SJSA1 (cell line): ENCODE measurements at places on chromosomes 3 and 15. TPM values are rescaled to one million over a fixed set of nuclear protein-coding genes. Genes with fewer than 3 reads are reported as not detected.

ACAD9 gene
- 29.2 and 29.3 TPM in 2 replicates for total RNA-seq

GRCh38 chr3:110989446-110989845, 82.2 kb upstream of the NECTIN3 start:
- no peak for DNase-seq

BOC gene
- 0.26 and 2.8 TPM in 2 replicates for total RNA-seq

GREM1 gene
- total RNA-seq: 8.7 and 12.8 TPM in 2 replicates

- no peak for DNase-seq
These were observed 6.1 kb upstream of the CLSTN2 start for GRCh38 chr3:139928708-139929505.

DNA sequence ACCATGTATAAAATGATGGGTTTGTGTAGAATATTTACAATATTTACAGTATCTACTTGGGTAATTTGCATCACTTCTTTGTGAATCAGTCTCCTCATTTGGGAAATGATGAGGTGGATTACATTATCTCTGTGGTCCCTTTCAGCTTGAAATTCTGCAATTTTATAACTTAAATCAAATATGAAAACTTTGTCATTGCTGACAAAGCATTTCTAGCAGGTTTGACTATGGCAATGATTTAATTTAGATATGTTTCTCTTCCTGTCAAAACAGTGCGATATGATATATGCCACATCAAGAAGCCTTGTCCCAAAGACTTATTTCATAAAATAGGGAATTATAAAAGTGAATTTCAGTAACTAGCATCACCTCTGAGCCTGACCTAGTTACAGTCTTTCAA, 315.8 kb upstream of the MEIS2 start:
- no peak for DNase-seq

GRCh38 chr3:56838448-56838847, 36.7 kb upstream of the ARHGEF3 start:
- DNase-seq: no peak

PIAS1 gene
- 14.2 and 21.2 TPM in 2 replicates for total RNA-seq

ERICH6 gene
- not detected in 2 replicates for total RNA-seq

DNA sequence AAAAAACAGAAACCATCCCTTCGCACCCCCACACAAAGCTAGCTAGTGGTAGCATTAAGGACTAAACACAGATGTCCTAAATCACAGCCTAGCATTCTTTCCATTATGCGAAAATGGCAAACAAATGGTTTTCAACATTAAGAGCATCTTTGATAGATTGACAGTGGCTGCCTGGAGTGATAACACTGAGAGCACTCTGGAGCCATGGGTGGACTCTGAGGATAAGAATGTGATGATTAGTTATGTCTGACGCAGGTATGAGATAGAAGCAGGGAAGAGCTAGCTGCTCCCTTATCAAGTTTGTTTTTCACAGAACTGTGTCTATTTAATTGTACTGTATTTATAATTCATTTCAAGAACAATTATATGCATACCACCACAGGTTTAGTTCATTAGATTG, 142.9 kb downstream of the PDZRN3 start:
- no peak for DNase-seq

- DNase-seq: no peak
These were observed 12.2 kb downstream of the TOPBP1 start for GRCh38 chr3:133649486-133650068.

- DNase-seq: no peak
These were observed 346.8 kb downstream of the TBL1XR1 start for GRCh38 chr3:176850498-176850897.

DUOXA2 gene
- total RNA-seq: not detected in 2 replicates

GRCh38 chr3:176757429-176757828, 439.9 kb downstream of the TBL1XR1 start:
- no peak for DNase-seq

GRM2 gene
- total RNA-seq: 0.03 TPM in 1 of 2 replicates, not detected in the other

SLC2A2 gene
- not detected in 2 replicates for total RNA-seq

DNA sequence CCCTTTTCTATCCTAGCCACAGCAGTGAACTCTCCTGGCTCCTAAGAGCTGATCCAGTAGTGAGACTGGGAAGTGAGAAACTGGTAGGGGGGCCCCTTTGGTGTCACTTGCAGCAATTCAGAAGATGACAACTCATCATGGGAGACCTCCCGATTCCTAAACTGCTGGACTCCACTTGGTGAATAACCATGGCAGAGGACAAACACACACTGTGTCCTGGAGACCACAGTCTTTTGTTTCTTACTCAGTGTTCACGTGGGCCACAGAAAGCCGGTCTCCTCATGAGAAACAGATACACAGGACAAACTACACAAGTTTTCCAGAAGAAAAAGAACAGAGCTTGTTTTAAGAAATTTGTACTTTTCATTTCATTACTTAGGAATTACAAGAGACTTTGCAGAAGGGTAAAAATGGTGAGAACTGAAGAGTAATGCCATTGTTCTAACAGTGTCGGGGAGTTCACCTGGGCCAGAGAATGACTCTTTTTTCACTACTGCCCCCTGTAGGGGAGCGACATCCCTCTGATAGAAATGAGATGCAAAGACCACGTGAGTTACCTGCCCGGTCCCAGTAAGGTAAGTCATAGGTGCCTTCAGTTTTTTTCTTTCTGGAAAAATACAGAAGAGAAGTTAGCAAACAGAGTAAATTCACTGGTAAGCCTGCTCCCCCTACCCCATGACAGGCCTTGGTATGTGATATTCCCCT, 38.1 kb downstream of the ST3GAL6 start:
- no peak for DNase-seq

DNA sequence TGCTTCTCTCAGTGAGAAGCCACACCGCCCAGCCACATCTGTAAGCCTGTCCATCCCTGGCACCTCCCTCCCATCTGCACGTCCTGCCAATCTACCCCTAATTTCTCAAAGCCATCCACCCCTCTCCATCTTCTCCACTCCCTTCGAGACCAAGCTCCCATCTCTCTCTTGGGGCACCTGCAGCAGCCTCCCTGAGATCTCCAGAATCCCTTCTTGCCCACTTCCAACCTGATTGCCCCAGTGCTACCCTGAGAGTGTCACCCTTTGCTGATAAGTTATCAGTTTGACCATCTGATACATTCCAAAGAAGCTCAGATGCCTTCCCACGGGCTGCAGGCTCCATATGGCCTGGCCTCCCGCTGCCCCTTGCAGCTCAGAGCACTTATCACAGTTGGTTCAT, 496.1 kb downstream of the SHQ1 start:
- no peak for DNase-seq

DNA sequence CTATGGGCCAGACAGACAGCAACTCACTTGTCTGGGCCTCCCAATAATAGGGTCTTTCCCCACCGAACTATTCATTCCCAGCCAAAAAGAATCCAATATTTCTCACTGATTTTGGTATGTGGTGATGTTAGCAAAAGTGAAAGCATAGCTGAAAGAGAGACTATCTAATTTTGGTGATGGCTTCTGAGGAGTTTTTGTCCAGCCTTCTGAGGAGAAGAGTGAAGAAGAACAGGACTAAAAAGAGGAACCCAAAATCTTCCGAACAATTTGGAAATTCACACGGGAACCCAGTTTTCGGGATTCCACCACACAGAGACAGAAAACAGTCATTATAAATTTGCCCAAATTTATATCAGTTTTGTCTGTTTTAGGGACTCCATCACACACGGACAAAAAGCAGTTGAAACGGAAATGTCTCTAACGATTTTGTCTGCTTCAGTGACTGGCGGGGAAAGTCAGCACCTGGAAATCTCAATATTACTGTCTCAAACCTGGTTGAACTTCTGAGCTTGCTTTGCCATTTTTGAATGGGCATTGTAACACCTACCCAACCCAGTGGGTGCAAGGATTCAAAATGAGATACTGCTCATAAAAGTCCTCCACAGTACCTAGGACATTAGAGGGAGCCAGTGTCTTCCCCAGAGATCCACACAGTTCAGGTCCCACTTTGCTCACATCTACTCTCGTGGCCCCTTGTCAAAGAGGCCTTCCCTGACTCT, 9.1 kb downstream of the CD80 start:
- no peak for DNase-seq

DNA sequence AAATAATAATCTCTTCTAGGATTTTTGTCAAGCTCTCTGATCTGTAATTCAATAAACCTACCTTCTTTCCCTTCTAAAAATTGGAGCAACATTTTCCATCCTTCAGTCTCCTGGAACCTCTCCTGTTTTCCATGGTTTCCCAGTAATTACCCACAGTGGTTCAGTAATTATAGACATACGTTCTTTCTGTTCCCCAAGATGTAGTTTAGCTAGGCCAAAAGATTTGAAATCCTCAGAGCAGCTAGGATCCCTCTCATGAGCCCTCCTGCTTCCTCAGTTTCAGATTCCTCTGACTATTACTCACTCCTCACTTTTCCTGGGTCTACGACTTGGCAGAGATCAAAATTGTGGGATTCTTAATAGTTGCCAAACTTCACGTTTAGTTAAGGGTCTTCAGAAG, 76.9 kb upstream of the IGSF10 start:
- no peak for DNase-seq

GOLGA6L9 gene
- 1.1 and 1.6 TPM in 2 replicates for total RNA-seq

ITGB5 gene
- total RNA-seq: 84.6 and 140 TPM in 2 replicates

ALG1L2 gene
- total RNA-seq: 1.8 TPM in 1 of 2 replicates, not detected in the other
